AML-193 (cell line): ENCODE measurements at places on chromosomes 11 and 22.
A peak's percentile ranks its signal among the peaks of the same experiment; 100 is the strongest.

GRCh38 chr11:10295064-10295901 lies 1.3 kb upstream of the SBF2 start:
- peak; percentile 39 for DNase-seq

DNA sequence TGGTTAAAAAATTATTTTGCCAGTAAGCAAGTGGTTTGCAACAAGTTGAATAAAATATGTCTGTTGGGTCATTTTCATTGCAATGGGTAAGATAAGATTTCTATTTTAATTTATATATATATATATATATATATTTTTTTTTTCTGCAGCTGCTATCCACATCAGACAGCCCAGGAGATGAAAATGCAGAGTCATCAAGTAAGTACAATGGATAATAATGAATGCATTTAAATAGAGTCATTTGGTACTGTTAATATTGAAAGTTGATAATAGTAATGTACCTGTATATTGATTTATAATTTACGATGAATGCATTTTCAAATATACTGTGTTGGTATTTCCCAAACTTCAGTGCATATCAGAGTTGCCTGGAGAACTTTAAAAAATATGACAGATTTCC lies 11.5 kb downstream of the BIRC3 start:
- DNase-seq = no peak

GRCh38 chr11:62132191-62132590 lies 8.4 kb downstream of the INCENP start:
- no peak for DNase-seq

- no peak for DNase-seq
Observed at GRCh38 chr11:15584158-15584557, 469.4 kb downstream of the INSC start.

DNA sequence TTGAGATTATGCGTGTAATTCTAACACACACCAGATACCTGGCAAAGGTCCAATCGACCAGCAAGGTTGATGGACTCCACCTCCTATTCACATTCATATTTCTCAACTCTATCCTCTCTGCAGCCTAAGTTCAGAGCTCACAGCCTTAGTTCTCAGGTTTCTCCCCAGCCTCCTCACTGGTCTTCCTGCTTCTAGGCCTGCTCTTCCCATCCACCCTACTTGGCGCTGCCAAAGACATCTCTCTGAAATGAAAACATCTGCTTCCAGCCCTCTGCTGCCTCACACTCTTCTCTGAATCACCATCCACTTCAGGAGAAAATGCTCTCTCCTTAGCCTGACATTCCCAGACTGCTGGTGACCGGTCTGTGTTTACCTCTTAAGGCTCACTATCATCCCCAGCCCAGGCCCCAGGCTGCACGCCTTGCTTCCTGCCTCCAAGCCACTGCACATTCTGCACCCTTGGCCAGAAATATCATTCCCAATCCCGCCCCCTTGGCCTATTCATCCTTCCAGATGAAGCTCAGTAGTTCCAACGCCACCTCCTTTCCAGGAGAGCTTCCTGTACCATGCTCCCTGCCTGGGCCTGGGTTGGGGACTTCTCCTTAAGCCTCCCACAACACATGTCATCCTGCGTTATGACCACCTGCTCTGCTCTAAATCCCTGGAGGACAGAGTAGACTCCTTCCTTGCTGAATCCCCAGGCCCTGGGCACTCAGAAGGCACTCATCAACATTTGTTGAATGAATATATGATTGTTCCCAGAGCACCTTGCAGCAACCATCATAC lies 3.5 kb downstream of the ARRB1 start:
- no peak for DNase-seq

DNA sequence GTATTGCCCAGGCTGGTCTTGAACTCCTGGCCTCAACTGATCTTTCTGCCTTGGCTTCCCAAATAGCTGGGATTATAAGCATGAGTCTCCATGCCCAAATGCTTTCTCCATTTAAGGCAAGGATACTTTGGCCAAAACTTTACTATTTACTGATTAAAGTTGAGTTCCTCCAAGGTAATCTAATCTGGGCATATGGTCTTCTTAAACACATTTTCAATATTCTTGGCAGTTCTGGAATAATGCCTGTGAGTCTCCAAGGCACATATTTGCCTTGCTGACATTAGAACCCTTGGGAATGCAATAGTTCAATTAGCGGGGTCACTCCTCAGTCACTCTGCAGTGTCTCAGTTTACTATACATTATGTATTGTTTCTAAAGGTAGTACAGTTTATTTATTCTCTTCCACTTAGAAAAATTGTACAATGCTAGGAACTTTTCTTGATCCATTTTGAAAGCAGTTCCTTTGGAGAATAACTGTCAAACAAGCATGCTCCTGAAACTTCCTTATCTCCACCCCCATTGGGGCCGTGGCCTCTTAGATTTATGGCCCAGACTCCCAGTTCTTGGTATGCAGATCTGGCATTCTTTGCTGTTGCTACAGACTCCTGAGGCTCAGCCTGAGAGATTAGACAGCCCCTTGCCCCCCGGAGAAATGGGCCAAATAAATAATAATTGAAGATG lies 13.1 kb upstream of the RAB38 start:
- DNase-seq = no peak

GRCh38 chr22:49082451-49082850 lies 745.2 kb downstream of the BRD1 start:
- DNase-seq = no peak

DNA sequence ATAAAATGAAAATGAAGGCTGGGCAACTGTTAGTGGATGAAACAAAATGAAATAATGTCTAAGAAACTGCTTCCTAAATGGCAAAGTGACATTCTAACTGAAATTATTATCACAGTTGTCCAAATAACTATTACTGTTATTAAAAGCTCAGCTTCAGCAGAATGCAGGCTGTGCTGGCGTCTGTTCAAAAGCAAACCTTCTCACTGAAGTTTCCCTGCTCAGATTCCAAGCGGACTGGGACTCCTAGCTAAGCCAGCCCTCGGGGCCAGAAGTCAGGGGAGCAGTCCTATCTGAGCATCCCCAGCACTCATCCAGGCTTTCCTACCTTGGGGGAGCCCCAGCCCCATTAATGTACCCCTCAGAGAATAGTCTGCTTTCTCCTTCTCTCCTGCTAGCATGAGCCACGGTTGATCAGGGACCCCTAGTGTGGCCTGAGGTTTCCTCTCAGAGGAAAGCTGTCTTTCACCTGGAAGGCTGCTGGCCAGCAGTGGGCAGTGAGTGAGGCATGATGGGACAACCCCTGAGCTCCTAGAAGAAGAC lies 1167.3 kb downstream of the TBC1D22A start:
- DNase-seq = no peak

DNA sequence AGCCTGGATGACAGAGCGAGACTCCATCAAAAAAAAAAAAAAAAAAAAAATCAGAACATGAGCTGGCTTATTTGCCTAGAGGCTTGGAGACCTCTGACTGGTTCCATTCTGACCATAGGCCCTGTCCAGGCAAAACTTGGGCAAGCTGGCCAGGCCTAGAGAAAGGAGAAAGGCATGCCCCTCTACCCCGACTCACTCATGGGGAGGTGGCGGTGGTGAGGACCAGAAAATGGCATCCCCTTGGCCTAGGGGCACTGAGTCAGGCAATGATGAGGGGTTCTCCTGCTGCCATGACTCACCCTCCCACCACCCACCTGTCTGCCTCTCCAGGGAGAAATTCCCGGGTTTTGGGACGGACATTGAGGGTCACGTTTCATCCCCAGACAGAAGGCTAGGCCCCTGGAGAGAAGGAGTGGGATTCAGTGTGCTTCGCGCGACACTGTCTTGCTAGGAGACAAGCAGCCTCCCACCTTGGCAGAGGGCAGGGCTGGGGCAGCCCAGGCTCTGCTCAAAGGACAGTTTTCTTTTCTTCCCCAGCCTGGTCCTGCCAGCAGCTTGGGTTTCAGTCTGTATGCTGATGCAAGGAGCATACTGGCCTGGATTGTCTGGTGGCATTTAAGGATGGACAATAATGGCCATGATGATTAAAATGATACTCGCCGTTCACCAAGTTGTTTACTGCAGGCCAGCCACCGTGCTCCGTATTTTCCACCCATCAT lies 17.2 kb downstream of the TOB2 start:
- DNase-seq = no peak

DNA sequence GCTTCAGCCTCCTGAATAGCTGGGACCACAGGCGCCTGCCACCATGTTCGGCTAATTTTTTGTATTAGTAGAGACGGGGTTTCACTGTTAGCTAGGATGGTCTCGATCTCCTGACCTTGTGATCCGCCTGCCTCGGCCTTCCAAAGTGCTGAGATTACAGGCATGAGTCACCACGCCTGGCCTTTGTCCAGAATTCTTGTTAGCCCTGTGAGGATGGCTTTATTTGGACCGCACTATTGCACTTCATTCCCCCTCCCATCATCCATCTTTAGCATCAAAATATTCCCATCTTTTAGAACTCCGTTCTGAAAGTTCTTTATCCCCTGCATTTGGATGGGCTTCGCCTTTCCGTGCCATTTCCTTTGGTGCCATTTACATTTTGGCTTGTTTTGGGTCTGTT lies 2.6 kb downstream of the SAMM50 start:
- no peak for DNase-seq

DNA sequence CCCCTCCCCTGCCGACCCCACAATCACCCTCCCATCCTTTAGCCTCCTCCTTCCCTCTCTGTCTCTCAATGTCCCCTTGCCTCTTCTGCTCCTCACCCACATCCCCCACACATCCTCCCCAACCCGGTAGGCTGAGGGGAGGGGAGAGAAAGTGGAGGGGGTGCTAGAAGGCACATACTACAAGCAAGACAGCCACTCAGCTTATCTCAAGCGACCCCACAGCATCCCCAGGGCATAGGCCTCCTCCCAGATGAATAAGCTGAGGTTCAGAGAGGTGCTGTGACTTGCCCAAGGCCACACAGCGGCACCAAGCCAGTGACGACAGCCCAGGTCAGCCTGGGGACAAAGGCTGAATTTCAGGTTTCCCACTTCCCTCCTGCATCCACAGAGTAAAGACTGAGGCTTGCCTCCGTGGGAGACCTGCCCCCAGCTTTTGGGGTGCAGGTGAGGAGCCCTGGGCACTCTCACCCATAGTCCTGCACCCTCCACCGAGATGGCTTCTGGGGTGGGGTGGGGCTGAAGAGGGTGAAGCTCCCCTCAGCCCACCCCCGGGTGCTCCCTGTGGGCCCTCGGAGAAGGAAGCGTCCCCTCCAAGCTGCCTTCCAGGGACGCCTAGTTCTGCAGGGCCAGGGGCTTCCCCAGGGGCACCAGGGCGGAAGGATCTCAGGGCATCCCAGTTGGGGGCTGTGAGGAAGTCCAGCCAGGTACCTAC lies 511 bp downstream of the RAC2 start:
- no peak for DNase-seq

GRCh38 chr11:99601179-99601578 lies 580.4 kb downstream of the CNTN5 start:
- DNase-seq = no peak

DNA sequence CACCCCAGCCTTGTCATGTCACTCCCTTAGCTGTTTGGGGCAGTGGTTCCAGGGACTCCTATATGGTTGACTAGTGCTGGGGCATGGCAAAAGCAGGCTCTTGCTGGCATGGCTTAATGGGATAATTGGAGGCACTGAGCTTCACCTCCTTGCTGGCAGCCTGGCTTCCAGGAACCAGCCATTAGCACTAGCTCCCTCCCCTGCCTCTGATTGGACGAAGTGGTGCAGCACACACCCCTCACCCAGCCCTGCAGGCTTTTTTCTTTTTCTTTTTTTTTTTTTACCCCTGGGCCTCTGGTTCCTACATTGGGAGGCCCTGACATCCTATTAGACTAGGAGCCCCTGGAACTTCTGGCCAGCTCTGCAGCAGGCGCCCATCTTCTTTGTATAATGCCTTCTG lies 18.6 kb downstream of the PHLDB1 start:
- no peak for DNase-seq

- no peak for DNase-seq
Observed at GRCh38 chr11:64642871-64643255, 51.8 kb downstream of the SLC22A12 start.

DNA sequence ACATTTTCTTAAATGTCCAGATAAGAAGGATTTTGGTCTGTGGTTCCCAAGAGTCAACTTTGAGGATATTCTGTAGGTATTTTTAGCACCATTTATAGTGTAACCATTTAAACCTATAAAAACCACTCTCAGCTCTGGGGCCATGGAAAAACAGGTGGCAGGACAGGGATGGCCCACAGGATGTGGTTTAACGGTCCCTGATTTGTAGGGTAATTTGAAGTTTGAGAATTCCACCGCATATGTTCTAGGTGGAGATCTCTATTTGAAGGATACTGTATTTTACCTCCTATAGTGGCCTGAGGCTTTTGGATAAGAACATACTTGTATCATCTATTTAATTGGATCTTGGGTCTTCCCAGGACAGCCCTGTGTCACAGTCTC lies 62.4 kb upstream of the IGLL5 start:
- DNase-seq = no peak

- DNase-seq = no peak
Observed at GRCh38 chr22:45083659-45084305, 74.0 kb upstream of the PHF21B start.

GRCh38 chr11:90216611-90217010 lies 6.2 kb downstream of the CHORDC1 start:
- DNase-seq = no peak

GRCh38 chr11:31366795-31367194 lies 2.7 kb downstream of the DCDC1 start:
- DNase-seq = no peak

DNA sequence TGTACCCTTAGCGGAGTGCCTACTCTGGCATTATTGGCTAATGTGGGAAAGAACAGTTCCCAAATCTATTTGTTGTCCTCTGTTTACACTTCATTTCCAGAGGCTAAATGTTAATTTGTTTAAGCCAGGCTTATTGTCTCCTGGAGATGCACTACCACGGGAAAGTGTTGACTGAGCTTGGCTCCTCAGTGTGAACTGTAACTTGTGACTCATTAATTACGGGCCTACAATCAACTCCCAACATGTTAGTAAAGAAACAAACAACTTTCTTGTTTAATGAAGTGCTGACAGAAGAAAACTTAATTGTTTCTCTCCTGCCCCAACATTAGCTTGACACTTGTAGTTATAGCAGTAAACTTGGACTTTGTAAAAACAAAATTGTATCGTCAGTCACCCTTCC lies 130.4 kb downstream of the ATXN10 start:
- no peak for DNase-seq

DNA sequence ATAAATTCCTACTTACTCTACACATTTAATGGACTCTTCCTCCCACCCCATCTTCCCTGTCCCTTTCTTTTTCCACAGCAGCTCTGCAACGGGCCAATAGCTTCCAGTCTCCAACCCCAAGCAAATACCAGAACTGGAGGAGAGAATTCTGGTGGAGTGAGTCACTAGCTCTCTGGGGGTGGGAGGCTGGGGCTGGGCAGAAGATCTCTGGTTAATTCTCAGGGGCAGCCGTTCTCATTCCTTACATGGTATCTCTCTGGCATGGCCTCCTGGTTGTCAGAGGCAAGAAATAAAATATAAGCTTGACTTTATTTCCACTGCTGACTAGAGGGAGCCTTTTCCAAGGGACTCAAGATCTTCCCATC lies 90.4 kb upstream of the PARVA start:
- DNase-seq = no peak
